NCI-H1105 treated with DMSO at 0.1 percent for 48 hours (cell line): ENCODE measurements at places on chromosomes 1 and 21.

DNA sequence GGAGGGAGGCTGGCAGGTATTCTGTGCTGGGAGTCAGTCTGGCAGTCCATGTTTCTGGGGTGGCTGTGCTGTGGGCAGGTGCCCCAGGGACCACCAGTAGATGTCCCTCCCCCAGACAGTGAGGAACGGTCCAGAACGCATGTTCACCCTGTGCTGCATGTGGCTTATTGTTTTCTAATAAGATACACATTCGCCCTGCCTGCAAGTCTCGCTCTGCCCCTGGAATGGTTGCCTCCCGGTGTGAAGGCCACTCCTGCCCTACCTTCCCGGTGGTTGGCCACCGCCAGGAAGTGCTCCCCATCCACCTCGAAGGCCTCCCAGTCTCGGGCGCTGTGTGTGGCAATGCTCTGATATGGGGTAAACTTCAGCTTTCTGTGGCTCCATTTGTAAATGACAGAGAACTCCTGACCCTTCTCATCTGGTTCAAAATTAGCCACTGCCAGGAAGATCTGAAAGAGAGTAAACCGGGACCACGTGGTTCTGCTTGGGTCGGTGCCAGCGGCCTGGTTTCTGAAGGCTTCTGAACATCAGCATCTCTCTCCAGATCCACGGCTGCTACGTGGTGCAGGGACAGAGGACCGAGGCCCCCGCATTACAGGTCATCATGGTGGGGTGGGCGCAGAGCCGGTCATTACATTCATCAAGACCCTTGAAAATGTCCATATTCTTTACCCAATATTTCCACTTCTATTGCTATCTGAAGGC lies 14.5 kb downstream of the KRTAP10-1 start:
- no peak for DNase-seq

DNA sequence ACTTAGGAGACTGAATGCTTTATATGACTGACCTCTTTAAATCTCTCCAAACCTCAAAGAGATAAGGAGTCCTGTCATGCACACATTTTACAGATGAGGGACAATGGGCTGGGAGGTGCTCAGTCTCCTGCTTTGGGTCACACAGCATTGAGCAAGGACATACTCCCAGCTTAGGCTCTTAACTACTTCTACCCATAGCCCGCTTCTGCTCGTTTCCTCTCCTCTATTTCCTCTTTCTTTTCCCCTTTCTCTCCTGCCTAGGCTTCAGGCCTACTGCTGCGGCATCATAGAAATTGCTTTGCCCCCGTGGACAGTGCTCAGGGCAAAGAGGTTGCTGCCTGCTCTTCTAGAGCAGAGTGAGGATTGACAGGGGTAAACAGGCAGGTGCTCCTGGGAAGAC lies 12.4 kb upstream of the ZNF691 start:
- no peak for DNase-seq

- DNase-seq: peak; percentile 22
Observed at GRCh38 chr1:107677697-107678096, 287.3 kb downstream of the VAV3 start.

- DNase-seq: no peak
Observed at GRCh38 chr1:169460191-169460833, 25.4 kb downstream of the SLC19A2 start.

DNA sequence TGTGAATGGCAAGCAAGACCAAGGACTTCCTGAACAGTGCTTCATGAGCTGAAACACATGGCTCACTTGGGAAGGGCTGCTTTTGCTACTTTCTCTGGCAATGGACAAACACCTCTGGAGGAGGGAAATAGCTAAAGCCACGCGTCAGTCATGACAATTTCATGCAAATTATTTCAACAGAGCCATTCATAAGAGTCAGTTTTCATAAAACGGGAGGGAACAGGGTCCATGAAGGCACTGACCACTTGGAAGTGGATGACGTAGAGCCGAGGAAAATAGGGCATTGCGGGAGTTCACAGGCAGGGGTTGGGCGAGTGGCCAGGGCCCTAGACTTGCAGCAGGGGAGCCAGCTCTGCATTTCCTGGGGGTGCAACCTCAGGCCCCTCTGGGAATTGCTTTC lies 43.9 kb downstream of the SDC3 start:
- DNase-seq: no peak

- no peak for DNase-seq
Observed at GRCh38 chr1:78298349-78298748, 192.4 kb upstream of the PTGFR start.
